ENCODE measurements at places on chromosomes 7 and 10.
A peak's percentile ranks its signal among the peaks of the same experiment; 100 is the strongest.

DNA sequence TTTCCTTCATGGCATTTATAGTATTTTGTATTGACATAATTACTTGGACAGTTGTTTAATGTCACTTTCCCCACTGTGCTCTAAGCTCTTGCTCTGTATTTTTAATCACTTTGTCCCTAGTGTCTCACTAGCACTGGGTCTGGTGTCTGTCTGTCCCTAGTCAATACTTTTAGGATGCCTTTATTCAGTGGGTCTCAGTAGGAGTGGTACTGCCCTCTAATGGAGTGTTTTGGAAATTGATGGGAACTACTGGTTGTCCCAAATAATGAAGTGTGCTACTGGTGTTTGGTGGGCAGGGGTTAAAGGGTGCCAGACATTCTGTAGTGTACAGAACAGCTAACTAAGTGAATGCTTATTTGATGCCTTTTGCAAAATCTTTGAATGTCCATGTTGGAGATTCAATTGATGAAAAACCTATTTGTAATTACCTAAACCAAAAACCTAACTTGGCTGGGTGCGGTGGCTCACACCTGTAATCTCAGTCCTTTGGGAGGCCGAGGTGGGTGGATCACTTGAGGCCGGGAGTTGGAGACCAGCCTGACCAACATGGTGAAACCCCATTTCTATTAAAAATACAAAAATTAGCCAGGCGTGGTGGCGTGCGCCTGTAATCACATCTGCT, 33.3 kb downstream of the CDK14 start:
- peak; percentile 59 for DNase-seq

- DNase-seq = no peak
Observed at GRCh38 chr10:98586096-98586495, 139.4 kb upstream of the HPS1 start.

- DNase-seq = no peak
Observed at GRCh38 chr10:70132098-70133029, at the start of gene AIFM2. Gene AIFM2, minus strand, starts transcription at chr10:70132825. Its CDS starts 8,741 bp downstream, at chr10:70124084.

DNA sequence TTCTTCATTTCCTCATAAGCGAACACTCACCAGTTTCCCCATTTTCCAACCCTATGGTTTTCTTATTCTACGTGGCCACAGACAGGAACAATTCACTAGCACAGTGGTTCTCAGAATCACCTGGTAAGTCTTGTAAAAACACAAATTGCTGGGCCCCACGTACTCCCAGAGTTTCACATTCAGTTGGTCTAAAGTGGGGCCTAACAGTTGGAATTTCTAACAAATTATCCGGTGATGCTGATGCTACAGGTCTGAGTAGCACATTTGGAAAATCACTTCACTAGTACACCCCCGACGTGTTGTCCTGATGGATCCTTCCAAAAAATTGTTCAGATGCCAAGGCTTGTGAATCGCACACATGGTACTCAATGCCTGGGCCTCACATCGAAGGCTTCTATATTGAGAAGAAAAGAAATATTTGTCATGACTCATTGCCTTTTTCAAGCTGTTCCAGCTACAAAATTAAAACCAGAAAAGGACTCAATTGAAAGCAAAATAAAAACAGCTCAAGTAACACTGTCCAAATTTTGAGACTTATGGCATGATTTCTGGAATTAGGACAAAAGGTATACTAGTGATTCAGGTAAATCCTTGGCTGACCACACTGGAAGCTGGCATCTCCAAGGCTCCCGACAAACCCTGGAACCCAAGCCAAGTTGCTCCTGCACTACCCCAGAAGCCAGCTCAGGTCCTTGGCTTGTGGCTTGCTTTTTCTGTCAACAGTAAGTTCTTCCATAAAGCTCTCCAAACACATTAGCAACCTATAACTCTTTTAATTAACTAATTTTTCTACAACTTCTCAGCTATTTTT, 12.9 kb upstream of the VIM start:
- no peak for DNase-seq

DNA sequence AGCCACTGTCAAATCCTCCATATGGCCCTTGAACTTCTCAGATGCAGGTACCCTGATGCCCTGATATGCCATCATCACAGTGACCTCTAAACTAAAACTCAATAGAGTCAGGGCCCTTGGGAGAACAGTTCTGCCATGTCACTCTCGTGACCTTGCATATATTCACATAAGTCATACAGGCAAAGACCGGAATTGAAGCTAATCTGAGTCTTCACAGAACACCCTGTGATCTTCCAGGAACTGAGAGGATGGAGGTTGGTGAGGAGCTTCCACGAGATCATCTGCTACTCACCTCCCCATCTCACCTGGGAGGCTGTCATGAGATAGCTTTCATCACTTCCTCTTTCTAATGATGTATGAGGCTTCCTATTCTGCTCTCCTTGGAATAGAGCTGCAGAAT, 228.7 kb upstream of the CCDC6 start:
- DNase-seq = no peak

- DNase-seq = no peak
Observed at GRCh38 chr7:103630318-103630717, 184.3 kb upstream of the SLC26A5 start.

- no peak for DNase-seq
Observed at GRCh38 chr10:71697938-71698709, 21.5 kb downstream of the C10orf105 start.

DNA sequence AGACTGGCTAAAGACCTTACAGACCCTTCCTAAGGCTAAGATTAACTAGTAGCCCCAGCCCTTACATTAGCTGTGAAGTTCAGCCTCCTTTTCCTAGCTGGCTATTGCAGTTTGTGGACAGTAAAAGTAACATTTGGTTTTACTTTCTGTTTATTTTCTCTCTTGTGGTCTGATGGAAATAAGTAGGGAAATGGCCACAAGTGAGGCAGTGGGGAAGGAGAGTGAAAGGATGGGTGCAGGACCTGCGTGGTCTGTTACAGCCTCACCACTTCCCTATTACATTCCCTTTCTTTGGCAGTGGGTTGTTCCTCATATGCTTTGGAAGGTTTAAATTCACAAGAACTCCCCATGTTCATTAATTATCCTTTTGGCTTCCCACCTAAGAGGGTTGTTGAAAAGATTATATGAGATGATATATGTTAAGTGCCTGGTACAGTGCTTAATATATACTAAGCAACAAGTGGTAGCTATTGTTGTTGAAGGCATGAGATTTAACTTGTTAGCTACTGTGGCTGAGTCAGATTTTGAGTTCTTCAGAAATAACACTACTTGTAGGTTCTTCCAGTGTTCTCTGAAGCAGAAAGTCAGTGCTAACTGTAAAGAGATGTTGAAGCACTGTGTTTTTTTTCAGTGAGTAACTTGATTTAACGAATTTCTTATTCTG, 181.7 kb downstream of the ST7 start:
- no peak for DNase-seq

DNA sequence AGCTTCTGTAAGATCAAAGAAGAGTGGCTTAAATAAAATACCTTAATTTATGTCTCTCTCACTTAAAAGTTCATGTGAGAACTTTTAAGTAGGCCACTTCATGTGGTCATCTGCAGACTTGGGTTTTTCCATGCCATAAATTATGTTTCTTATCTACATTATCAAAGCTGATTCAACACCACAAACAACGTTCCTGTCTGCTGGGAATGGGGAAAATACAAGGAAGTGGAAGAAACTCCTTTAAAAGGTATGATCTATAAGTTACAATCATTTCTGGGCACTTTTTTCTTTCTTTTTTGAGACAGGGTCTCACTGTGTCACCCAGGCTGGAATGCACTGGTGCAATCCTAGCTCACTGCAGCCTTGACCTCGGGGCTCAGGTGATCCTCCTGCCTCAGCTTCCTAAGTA, 16.9 kb upstream of the OTUD1 start:
- DNase-seq = no peak

- no peak for DNase-seq
Observed at GRCh38 chr10:46247808-46248569, 38.8 kb upstream of the ANTXRL start.

GRCh38 chr7:47525066-47525623, 56.8 kb downstream of the TNS3 start:
- DNase-seq = no peak

- DNase-seq = no peak
Observed at GRCh38 chr7:51366172-51366728, 49.6 kb upstream of the COBL start.

GRCh38 chr10:106535304-106535953, 629.1 kb downstream of the SORCS1 start:
- DNase-seq = no peak

DNA sequence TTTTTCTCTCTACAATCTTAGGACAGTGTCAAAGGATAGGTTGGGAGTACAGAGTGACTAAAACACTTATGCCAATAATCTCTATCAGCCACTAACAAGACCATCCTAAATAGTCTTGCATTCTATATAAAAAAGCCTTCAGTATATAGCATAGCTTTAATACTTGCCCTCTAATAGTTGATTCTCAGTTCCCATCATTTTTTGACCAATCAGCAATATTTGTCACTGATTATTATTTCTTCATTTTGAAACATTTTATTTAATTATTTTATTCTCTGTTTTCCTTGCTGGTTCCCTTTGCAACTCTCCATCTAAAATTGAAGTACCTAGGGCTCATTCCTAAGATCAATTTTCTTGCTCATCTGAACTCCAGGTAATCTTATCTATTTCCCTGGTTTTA, 470.0 kb downstream of the MAGI2 start:
- no peak for DNase-seq

DNA sequence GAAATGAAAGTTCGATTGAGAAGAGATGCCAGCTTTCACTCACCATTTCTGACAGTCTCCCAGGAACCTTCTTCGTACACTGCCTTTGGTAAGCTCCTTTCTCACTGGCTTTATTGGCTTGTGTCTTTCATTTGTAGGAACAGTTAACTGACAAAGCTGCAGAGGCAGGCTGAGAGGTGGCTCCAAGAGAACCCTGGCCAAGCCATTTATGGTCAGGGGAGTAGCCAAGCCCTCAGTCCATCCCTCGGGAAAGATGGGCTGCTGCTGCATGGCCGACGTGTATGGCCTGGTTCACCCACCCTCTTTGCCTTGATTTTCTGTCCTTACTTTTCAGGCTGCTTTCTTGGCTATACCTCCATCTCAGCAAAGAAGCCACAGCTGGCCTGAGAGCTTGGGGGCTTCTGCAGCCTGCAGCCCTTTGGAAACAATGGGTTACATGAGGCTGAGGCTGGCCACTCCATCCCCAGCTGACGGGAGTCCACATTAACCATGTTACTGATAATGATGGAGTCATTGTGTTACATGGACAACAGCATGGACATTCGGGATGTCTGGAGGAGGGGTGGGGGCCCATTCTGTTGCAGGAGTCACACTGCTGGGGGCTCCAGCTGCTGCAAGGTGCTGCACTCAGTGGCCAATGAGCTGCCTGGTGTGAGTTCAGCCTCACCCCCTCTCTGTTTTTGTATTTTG, at the start of gene OPALIN:
Gene OPALIN (minus strand): TSS at position 152 of the 690 bp plus-strand sequence. CDS start 106 bp downstream, at position 46.
- DNase-seq = no peak

- DNase-seq = no peak
Observed at GRCh38 chr10:132705173-132705572, 80.8 kb downstream of the NKX6-2 start.

DNA sequence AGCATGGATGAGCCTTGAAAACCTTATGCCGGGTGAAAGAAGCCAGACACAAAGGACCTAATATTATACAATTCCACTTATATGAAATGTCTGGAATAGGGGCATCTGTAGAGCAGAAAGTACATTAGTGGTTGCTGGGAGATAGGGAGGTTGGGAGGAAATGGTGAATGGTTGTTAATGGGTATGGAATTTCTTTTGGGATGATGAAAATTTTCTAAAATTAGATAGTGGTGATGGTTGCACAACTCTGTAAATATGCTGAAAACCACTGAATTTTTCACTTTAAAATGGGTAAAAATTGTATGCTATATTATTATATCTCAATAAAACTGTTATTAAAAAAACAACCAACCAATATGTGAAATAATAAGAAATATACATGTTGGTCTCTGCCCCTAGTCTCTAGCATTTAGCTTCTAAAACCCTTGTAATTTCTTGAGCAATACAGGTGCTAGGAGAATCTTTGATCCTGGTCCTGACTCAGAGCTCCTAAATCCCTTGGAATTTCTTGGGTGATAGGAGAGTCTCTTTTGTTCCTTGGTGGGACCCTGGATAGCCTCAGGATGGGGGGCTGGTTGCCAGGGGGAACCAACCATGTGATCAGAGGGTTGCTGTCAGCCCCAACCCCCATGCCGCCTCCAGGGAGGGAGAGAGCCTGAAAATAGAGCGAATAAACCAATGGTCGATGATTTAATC, 64.0 kb downstream of the TACR2 start:
- DNase-seq = no peak

- DNase-seq = no peak
Observed at GRCh38 chr7:43244232-43244631, 131.8 kb downstream of the HECW1 start.

GRCh38 chr7:46169384-46169755, 248.3 kb upstream of the IGFBP3 start:
- DNase-seq = no peak

DNA sequence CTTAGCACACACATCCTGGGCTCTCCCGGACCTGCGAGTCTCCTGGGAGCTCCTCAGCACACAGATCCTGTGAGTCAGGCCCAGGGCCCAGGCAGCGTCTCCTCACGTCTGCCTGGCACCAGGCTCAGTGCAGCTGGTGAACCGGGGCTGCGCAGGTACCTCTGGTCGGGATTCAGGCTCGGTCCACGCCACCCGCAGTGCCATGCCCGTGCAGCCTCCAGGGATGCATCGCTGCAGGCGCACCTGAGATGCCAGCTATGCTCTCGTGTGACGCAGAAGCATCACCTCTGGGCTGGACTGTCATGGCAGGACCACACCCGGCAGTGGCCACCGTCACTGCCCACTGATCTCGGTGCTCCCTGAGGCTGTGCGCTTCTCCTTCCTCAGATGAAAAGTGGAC, 52.0 kb downstream of the NKX6-2 start:
- no peak for DNase-seq

GRCh38 chr10:132168571-132169030, 18.1 kb upstream of the DPYSL4 start:
- no peak for DNase-seq

- no peak for DNase-seq
Observed at GRCh38 chr10:114286921-114287320, 47.9 kb downstream of the VWA2 start.

GRCh38 chr10:46528675-46529615, 27.5 kb downstream of the GPRIN2 start:
- no peak for DNase-seq

DNA sequence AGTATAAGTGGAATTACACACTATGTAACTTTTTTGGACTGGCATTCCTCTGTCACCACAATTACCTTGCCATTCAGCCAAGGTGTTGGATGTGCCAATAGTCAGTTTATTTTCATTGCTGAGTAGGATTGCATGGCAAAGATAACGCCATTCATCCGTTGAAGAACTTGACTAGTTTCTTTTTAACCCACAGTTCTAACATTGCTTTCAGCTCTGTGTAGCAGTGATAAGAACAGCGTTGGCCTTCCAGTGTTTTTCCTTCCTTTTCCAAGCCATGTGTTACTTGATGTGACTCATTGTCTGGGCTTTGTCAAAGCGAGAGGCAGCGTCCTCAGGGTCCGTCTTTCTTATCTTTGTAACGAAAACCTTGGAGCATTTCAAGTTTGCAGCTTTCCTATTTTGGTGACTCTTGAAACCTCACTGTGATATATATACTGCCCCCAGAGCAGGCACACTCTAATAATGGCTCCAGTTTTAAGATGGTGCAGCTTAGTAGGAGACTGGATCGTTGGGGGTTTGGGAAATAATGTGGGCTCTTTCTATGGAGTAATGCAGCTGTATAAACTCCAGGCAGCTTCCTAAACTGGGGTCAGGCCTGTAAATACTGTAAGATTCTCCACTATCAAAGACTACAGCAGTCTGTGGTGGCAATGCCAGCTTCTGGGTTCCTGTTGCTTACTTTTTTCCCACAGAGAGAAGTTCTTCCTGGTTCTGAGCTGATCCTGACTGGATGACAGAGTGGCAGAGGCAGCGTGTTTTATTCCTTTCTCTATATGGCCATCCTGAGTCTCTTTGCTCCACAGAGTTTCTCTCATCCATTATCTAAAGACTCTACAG, 41.7 kb downstream of the AKR1E2 start:
- no peak for DNase-seq
